ENCODE measurements at places on chromosomes 6 and 20.

GRCh38 chr6:130611366-130611765 lies 215.8 kb upstream of the SMLR1 start:
- no peak for DNase-seq

- DNase-seq = no peak
Observed at GRCh38 chr6:110658631-110659211, 156.5 kb downstream of the CDK19 start.

GRCh38 chr6:55034752-55035151 lies 139.6 kb upstream of the HCRTR2 start:
- DNase-seq = no peak

GRCh38 chr20:38298768-38299288 lies 5.1 kb upstream of the BPI start:
- DNase-seq = no peak

GRCh38 chr6:18241208-18242038 lies 22.9 kb downstream of the DEK start:
- no peak for DNase-seq

- DNase-seq = no peak
Observed at GRCh38 chr20:9397928-9398327, 116.5 kb upstream of the LAMP5 start.

- DNase-seq = no peak
Observed at GRCh38 chr20:8735674-8736073, 333.2 kb upstream of the PLCB4 start.

GRCh38 chr20:20821484-20822260 lies 109.2 kb upstream of the RALGAPA2 start:
- no peak for DNase-seq

DNA sequence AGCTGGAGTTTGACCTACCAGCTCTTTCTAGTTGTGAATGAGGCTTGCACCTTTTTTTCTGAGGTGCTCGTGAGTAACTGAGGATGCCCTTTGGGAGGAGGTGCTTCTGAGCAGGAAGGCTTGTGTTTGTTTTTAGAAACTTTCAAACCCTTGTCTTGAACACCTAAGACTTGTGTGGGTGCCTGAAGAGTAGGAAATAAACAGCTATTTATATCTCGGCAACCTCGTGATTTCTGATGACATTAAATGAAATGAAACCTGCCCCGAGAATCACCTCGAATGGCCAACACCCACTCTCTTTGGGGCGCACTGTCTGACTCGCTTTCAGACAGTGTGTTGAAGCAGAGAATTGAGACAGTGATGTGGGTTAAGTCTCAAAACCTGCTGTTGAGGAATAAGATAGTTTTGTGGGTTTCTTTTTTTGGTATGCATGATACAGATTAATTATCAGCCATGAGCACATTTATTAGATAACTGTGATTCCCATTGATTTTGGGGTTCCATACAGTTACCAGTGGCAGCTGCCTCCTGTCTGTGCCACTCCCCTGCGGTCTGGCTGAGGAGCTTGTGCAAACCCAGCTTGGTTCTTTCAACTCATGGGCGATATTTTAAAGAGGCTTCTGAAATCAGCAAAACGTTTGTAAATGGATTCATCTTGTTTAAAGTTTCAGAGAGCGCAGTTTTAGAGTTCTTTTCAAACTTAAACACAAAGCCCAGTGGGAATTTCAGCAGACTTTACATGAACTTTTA lies 8.4 kb downstream of the IRF4 start:
- DNase-seq = no peak

- no peak for DNase-seq
Observed at GRCh38 chr6:25363427-25363826, 84.3 kb downstream of the CARMIL1 start.

DNA sequence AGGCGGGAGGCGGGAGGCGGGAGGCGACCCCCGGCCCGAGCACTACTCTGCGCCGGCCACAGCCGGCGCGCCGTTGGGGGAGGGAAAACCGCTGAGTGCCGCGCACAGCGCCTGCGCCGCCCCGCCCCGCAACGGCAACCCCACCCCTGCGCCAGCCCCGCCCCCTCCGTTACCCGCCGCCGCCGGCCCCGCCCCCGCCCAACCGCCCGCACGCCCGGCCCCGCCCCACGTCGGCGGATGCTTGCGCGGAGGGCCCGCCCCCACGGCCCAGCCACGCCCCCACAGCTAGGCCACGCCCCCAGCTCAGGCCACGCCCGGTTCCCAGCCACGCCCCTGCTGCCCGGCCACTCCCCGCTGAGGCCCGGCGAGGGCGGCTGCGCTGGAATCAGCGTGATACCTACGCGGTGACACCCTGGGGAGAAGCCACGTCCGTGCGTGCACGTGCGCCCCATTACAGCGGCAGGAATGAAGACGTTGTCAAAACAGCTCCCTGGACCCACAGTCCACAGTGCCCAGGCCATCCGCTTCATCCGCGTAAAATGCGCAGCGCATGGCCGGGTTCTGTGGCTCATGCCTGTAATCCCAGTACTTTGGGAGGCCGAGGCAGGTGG lies at the start of gene TCFL5:
TSS of gene TCFL5 (minus strand) at position 97 of the 611 bp plus-strand sequence. CDS start 152 bp downstream, outside the sequence.
- peak; percentile 79 for DNase-seq

GRCh38 chr20:53298911-53299310 lies 294.7 kb downstream of the ZNF217 start:
- DNase-seq = no peak

DNA sequence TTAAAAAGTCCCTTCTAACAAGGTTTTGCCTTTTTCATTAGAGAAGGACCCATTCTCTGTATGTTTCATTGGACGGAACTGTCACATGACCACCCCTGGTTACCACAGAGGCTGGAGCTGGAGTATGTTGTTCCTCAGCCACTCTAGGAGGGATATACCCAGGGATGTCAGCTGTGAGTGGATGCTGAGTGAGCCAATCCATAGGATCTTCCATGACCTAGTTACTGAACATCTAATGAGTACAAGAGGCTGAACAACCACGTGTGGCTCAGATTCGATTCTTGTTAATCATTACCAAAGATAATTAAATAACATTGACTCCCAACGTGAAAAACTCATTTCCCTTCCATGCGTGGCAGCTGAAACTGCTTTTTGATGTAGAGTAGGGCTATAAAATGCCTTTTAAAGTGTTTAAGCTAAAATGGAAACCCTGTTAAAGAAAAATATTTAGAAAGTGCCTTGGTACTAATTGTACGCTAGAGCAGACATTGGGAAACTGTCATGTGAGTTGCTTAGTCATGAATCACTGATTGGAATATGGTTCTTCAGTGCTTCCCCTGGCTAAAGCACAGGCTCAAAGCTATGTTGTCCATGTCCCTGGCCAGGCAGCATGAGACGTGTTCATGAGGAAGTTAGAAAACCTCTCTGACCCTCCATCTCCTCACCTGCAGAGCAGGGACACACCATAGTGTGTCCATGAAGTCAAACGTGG lies 256.1 kb downstream of the ZNF217 start:
- no peak for DNase-seq

GRCh38 chr6:107495196-107495643 lies 5.3 kb downstream of the SOBP start:
- DNase-seq = no peak

DNA sequence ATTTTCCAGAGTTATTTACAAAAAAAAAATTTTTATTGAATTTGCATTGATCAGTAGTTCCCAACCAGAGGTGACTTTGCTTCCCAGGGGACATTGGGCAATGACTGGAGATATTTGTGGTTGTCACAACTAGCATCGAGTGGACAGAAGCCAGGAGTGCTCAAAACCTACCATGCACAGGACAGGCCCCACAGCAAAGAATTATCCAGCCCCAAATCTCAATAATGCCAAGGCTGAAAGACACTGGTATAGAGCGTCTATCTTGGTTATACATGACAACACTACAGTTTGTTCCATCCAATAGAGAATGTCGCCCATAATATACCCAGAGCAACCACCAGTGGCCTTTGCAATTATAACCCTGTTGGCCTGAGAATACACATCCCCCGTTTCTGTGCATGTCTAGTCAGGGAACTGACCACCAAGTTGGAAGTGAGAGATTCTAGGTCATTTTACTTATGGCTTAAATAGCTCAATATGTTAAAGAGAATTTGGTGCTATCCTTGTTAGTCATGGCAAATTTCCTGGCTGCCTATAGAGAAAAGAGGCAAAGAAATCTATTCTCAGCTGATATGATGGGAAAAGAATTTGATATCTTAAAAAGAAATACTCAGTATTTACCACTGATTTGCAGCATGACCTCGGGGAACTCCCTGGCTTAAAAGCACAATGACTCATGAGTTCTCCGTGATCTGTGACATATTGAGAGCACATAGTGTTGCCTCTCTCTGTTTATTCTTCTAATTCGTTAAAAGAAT lies 76.0 kb upstream of the ADTRP start:
- DNase-seq = no peak

DNA sequence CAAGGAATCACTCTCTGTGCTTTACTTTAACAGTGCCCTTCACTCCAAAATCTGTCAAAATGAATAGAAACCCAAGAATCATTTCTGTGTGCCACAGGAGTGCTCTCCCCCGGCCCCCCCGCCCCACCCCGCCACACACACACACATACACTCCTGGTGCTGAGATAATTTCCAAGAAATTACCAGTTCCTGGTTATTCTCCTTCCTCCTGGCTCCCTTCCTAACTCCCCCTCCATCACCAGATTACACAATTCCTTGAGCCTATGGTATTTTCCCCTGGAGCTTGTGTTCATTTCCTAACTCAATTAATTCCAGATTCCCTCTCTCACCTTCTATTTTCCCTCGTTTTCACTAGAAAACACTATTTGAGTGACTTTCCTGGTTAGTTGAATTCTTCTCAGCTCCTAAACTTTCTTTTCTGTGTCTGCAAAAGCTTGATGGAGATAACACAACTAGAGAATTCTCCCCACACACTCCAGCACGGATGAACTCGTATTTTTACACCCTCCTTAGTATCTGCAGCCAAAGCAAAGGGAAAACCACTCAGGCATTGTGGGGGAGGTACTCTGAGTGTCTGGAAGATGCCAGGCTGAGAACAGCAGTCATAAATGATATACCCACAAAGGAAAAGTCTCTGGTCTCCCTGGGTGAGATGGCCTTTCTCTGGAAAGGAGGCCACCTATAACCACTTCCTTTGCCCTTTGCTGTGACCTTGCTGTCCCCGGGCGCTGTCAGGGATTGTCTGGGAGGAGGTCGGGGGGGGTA lies 1.9 kb upstream of the SLC24A3 start:
- DNase-seq = no peak
